CD4-positive, alpha-beta T cell treated with Interleukin-21 for 1 hour (primary cell): ENCODE measurements at places on chromosomes 5 and 9.

DNA sequence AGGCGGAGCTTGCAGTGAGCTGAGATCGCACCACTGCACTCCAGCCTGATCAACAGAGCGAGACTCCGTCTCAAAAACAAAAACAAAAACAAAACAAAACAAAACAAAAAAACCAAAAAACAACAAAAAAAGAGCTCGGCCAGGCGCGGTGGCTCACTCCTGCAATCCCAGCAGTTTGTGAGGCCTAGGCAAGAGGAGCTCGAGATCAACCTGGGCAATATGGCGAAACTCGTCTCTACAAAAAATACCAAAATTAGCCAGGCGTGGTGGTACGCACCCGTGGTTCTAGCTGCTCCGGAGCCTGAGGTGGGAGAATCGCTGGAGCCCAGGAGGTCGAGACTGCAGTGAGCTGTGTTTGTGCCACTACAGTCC is 20.2 kb downstream of the TRIM7 start:
- DNase-seq, result no peak

DNA sequence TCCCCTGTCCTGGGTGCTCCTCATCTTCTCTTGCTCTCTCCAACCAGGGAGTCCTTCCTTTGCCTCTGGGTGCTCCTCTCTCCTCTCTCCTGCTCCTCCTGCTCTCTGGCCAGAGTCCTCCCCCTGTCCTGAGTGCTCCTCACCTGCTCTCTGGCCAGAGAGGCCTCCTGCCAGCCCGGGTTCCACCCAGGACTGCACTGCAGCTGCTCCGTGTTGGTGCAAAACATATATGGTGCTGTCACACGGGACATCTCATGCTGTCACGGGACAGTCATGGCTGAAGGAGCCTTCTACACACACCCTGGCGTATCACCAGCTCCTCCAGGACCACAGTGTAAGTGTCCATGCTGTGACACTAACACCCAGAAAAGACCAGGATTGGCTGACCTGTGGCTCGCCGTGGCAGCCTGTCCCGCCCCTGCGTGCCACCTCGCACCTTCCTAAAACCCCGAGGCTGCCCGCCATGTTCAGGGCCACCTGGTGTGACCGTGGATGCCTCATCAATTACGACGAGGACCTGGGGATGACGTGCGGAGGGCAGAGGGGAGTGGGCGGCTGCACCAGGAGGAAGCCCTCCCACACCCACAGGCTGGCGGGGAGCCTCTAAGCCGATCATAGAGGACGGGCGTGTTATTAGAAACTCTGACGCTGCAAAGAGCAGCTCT is 27.9 kb upstream of the SLC6A3 start:
- no peak for DNase-seq

DNA sequence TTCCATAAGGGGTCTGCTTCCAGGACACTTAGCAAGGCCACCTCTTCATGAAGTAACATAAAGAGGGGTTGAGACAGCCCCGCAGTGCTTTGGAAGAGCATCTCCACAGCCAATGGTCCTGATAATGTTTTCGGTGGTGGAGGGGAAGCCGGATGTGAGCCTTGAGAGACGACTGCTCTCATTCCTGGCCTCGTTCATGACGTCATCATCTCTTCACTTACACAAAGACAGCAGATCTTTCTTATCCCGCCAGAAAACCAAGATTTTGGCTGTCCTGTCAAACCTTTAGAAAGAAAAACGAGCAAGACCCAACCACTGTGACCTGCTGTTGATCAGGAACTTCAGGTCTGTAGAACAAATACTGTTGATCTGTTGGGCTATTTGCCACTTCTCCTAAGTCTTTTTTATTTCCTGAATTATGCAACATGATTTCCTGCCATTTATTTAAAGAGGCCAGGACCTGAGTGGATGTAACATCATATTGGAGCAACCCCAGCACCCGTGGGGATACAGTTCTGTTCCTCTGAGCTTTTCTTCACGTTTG is 89.0 kb upstream of the IRX2 start:
- no peak for DNase-seq

GRCh38 chr5:141681695-141682641 is at the start of gene ARAP3:
ARAP3 (minus strand) TSS chr5:141682230; CDS start chr5:141680486, 1,744 bp downstream.
- DNase-seq, result peak; percentile 38

- peak; percentile 30 for DNase-seq
Observed at GRCh38 chr5:154446195-154447088, 645 bp downstream of the SAP30L start.

DNA sequence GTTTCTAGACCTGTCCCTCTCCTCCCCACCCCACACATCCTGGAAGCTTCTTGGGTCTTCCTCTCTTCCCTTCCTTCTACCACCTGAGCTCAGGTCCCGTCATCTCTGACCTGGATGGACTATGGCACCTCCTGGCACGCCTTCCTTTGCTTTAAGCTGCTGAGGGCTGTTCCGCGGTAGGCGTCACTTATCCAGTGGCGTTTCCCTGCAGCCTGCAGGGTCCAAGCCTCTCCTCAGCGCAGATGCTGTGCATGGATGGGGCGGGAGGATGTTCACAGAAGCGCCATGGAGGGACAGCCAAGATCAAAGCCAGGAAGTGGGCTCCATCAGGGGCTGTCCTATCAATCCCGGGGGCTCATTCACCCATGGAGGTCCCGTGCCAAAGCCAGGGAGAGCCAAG is 23.8 kb upstream of the CNOT6 start:
- DNase-seq, result no peak

DNA sequence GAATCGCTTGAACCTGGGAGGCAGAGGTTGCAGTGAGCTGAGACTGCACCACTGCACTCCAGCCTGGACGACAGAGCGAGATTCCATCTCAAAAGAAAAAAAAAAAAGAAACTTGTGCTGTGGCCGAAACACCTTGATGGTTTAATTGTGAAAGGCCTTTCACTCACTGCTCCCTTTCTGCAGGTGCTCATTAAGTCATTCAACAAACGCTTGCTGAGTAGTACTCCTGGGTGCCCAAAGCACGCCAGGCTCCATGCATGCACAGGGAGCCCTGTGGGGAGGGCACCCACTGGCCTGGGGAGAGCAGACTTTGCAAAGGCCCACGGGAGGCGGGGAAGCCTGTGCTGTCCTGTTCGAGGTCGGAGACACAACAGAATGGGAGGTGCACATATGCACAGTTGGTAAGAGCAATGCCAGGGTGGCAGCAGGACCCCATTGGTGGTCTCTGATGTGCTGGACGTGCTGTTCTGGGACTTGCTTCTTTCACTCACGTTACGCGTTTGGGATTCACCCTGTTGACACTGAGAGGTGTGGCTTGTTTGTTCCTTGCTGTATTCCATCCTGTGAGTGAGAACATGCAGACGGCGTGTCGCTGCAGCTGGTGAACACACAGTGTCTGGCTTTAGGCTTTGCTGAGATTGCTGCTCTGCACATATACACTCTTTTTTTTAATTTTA is 3.0 kb upstream of the ENTPD2 start:
- no peak for DNase-seq

DNA sequence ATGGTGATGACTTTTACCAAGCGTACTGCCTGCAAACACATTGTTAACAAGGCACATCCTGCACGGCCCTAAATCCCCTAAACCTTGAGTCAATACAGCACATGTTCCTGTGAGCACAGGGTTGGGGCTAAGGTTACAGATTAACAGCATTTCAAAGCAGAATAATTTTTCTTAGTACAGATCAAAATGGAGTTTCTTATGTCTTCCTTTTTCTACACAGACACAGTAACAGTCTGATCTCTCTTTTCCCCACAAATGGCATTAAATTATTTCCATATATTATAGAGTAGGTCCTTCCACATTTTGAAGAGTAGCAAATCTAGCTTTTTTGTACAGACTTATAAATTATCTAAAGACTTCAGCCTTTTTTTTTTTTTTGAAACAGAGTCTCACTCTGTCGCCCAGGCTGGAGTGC is 1.6 kb upstream of the TMEM141 start:
- DNase-seq, result no peak

- no peak for DNase-seq
Observed at GRCh38 chr9:120862452-120862851, 14.5 kb downstream of the PHF19 start.

GRCh38 chr5:88825584-88826315 is 57.2 kb downstream of the MEF2C start:
- DNase-seq, result no peak

DNA sequence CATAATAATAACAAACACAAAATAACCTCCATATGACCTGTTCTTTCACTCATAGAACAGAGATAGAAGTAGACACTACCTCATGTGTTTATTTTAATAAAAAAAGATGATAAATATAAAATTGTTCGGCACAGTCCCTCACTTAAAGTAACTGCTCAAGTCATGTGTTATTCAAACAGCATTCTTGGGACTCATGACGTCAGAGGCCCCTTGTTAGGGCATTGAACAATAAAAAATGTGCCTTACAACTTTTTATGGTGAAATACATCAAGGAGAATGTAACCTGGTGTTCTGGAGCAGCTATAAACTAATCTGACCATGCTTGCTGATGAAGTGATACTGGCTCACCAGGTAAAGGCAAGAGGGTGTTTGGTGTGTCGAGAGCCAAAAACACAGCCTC is 12.2 kb upstream of the NDFIP1 start:
- peak; percentile 23 for DNase-seq

DNA sequence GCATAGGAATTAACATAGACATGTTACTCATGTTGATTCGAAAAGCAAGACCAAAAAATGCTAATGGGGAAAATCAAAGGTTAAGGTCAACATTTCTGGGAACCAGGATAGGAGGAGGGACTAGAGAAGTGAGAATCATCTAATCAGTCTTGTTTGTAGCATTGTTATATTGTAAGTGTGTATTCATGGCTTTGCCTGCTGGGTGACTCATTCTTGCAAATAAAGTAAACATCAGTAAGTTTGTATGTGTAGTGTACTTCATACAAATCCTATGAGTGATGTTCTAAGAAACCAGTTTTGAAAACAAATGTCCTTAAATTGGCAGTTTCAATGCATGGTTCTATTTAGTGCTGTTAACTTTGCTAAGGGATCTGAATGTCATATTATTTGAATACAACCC is 79.0 kb upstream of the TMEM252 start:
- DNase-seq, result no peak
